Naive thymus-derived CD8-positive, alpha-beta T cell (primary cell): ENCODE measurements at places on chromosomes 1 and 21.

DNA sequence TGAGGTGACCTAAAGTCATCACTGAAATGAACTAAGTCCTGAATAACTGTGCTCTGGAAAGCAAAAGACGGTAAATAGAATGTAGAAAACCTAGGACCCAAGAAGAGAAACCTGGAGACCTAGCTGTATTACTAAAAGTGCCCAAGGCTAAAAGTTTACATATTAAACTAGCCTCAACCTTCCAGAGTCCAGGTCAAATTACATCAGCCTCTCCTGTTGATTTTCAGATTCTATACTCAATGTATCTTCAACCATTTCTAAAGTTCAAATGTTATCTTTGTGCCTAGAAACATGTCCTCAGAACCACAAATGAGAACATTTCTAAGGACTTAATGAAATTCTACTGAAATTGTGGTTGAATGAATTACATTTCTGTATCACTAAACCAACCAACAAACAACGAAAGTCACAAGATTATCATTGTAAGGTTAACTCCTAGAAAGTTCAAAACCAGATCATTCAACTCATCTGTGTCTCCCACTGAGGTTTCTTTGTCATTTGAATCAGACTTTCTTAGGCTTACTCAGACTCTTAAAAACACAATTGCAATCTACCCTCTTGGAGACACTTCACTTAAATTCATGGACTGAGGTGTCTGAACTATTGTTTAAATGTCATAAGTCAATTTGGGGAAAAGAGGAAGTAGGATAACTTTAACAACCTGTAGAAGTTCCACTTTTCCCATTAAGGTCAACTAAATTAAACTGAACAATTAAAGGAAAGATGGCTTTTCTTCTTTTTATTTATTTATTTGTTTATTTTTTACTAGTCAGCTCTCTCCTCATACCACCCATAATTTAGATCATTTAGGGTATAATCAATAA, 207.7 kb downstream of the BARHL2 start:
- no peak for DNase-seq

- DNase-seq: no peak
Measured at GRCh38 chr1:213984387-213985208, 3.2 kb upstream of the PROX1 start.

DNA sequence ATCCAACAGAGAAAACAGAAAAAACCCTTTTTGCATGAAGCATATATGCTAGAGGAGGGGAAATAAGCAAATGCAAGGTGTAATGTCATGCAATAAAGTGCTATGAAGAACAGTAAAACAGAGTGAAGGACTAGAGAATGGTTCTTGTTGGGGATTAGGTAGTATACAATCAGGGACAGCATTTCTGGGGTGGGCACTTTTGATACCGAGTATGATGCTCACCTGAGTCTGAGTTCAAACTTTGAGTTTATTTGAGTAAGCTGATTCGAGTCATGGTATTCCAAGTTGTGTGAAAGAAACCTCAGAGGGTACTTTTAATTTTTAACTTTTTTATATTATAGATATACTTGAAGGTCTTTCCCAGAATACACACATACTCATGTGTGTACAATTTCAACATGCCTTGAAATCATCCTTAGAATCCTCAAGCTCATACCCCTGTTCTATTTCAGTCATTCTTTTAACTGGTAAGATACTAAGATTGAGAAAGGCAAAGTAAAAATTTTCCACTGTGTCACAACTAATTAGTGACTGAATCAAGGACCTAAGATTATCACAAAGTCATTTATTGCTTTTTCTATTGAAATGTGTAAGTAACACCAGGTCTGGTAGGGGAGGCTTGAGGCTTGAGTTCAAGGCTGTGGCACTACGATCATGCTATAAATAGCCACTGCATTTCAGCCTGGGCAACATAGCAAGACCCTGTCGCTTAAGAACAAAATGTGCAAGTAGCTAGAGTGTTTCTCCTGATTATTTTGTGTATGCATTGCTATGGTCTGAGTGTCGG, 12.1 kb downstream of the LRRC8B start:
- no peak for DNase-seq

- no peak for DNase-seq
Measured at GRCh38 chr21:42754270-42754933, 101.0 kb downstream of the PDE9A start.

DNA sequence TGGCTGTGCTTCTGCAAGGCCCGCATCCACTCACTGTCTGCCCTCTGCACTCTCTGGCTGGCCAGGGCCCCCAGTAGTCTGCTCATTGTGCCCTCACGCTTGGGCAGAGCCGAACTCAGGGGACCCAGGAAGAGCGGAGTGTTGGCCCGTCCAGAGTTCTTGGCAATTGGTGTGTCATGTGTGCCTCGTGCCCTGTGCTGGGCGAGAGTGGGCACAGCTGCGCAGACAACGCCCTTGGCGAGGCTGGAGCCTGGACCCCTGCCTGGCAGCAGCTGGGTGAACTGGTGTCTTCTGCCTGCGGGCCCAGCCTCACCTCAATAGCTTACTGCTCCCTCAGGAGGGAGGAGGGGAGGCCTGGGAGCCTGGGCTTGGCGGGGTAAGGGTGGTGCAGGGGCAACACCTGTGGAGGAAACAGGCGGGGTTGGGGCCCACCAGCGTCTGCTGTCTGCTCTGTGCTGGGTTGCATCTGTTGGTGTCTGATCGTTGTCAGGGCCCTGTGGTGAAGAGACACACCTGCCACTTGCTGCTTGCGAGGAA, 2.1 kb downstream of the GUK1 start:
- DNase-seq: no peak

DNA sequence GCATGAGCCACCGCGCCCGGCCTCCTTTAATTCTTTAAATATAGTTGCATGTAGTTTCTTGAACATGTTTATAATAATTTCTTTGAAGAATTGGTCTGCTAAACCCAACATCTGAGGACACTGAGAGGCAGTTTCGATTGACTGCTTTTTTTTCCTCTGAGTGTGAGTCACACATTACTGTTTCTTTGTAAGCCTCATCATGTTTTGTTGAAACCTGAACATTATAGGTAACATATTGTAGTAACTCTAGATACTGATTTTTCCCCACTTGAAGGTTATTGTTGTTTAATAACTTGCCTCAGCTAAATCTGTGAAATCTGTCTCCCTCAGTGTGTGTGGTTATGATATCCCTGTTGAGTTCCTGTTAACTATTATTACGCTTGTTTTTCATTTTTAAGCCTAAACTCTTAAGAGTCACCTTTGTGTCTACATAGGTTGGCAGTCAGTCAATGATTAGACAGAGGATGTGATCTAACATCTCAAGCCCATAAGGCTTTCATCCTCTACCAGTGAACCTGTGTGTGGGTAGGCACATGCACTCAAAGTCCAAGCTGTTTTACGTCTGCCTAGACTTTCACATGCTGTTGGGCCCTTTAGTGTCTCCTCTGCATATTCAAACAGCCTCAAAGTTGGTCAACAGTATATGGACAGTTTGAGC, 155.5 kb downstream of the KCNH1 start:
- DNase-seq: no peak

DNA sequence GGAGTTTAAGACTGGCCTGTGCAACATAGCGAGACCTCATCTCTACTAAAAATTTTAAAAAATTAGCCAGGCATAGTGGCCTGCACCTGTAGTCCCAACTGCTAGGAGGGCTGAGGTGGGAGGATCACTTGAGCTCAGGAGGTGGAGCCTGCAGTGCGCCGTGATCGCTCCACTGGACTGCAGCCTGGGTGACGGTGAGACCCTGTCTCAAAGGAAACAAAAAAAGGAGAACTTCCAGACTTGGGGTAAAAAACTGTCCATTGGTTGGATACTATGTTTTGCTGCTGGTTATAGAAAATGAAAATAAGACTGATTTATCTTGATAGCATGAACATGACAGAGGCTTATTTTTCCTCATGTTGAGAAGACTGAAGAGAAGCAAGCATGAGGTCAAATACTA, 79.4 kb downstream of the WDR4 start:
- no peak for DNase-seq

GRCh38 chr1:60228041-60228491, 154.5 kb upstream of the C1orf87 start:
- DNase-seq: no peak

DNA sequence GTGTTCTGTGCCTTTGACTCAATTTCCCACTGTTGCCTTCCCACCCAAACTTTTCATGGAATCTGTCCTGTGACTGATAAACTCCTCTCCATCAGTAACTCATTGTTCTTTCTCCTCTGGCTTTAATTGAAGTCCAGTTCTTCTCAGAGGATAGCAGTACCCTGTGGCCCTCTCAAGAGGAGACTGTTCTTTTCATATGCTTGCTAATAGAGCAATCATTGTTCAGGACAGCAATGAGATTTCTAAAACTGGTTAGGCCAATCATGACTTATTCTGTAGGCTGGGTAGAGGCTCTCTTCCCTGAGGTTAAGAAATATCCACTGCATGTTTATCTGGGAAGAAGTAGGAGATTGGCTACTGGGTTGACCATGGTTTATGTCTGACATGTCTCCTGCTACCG, 98.8 kb downstream of the CHD1L start:
- DNase-seq: no peak

GRCh38 chr1:85654066-85654782, 54.0 kb downstream of the ZNHIT6 start:
- no peak for DNase-seq

GRCh38 chr1:169933984-169934725, 40.5 kb upstream of the SCYL3 start:
- no peak for DNase-seq

GRCh38 chr21:36727866-36728265, 29.0 kb downstream of the SIM2 start:
- DNase-seq: no peak

DNA sequence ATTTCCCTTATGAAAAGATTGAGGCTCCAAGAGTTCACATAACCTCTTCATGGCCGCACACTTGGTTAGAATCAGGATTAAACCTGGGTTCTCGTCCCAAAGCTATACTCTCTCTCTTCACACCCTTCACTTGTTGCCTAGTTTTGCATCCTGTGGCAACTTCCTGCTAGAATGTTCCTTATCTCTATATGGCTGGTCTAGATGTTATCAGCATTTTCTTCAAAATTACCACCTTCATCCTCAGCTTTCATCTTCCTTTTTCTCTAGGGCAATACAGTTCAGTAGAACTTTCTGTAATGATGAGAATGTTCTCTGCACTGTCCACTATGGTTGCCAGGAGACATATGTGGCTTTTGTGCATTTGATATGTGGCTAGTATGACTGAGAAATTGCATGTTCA, 31.1 kb upstream of the BCAR3 start:
- no peak for DNase-seq

GRCh38 chr1:6454856-6455751, 10.9 kb downstream of the TNFRSF25 start:
- no peak for DNase-seq

DNA sequence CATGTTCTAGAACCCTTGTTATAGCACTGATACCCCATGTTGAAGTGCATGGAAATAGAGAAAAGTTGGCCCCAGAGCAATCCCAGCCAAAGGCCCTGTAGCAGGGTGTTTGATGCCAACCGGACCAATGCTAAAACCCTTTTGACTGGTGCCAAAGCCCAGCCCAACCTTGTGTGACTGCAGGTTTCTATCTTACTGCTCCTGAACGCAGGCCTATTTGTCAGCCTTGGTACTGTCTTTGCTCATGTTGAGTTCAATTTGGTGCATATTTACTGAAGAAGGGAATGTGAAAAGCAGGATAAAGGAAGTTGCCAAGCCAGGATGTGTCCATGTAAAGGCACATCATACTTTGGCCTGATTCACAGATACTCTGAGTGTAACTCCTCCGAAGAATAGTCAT, 51.7 kb upstream of the NFASC start:
- DNase-seq: no peak

DNA sequence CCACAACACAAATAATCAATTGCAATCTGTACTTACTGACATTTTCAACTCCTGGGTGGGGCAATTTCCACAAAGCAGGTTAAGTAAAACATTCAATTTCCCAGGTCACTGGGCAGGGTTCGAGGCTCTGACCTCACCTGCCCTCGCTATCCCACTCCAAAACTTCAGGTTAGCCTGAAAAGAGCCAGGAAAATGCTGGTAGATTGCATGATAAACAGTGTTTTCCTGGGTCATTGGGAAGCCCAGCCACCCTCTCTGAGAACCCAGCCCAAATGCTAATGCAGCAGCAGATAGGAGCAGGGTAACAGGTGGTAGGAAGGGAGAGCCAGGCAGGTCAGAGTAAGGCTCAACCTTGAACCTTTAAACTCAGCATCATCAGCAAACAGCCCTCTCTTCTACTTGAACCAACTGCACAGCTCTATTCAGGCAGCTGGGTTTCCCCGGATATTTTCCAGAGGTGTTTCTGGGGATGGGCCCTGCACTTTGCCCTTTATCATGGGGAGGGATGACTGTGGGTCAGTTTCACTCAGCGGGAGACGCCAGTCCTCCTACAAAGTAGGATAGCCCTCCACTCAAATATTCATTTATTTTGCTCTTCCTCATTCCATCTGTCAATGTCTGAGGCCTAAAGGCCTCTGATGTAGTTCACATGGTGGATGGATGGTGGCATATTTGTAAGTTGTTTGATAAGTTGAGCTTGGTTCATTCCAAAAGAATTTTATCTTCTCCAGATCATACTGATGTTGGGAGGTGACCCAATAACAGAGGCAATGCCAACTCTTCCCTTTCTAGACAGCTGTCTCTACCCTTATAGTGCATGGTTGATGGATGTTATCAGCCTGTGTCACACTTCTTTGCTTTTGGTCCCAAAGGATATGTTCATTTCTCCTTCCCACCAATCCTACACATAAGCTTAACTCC, 65.7 kb downstream of the DUSP10 start:
- no peak for DNase-seq

DNA sequence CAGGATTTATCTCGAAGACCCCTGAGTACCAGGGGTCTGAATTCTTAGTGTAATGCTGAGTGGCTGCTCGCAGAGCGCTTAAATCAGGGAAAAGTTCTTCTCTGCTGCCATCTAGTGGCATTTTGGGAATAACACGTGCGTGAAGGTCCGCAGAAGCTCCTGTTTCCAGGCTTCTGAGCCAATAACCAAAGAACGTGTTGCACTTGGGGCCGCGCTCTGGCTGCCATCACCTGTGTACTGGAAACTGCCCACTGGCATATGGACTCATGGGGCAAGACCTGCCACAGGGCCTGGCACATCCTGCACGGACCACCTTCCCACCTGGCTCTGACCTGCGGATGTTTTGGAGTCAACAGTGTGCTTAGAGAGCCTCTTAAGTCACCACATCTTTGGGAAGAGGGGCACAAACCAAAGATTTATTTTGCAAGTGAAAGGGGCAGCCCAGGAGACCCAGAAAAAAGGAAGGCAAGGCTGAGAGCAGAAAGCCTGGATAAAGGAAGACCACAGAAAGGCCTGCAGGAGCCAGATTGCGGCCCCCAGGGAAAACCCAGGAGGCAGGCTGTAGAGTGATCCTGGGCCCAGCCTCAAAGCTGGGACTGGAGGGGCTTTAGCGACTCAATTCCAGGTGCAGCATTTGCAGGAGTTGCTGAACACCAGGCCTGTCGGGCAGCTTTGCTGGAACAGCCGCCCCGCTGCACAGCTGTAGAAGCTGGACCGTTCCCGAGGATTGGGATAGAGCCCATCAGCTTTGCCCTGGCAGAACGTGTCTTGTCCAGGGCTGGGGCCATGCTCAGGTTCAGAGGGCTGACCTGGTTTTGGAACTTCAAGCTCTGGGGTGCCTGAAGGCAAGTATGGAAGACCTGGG, 13.0 kb downstream of the CHIT1 start:
- DNase-seq: peak; percentile 35
